ENCODE measurements at places on chromosomes 2 and 18.

- DNase-seq: no peak
Observed at GRCh38 chr2:196187898-196188458, 16.6 kb upstream of the STK17B start.

GRCh38 chr2:239650674-239651073 lies 249.9 kb upstream of the HDAC4 start:
- DNase-seq: no peak

DNA sequence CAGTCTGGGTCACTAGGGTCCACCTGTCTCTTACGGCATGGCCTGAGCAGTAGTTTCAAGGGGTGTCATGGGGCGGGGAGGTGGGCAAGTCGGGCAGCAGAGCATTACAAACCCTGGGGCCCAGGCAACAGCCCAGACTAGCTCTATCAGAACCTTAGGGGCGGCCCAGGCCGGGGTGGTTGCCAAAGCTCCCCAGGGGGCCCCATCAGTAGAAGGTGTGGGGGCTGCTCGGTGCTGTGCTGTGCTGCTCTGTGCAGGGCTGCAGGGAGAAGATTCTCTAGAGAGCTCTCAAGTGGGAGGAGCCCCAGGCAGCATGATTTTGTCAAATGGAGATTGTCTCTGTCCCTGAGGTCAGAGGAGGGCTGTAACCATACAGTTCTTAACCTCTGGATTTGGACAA lies 36.4 kb upstream of the SLC14A1 start:
- DNase-seq: no peak

DNA sequence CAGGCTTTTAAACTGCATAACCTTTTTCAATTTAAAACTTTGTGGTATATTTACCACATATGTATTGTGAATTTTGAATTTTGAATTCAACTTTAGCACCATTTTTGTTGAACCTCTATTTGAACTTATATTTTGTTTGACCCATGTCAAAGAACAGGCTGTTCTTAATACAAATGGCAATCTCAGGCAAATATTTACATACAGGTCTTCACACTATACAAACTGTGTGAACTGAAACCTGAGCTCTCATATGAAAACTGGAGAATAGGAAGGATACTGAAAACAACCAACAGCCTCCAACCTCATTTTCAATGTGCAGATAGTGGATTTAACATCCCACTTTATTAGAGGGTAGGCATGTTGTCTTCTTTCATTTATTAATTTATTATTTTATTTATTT lies 491.8 kb downstream of the KCNJ3 start:
- no peak for DNase-seq

- DNase-seq: no peak
Observed at GRCh38 chr2:85913884-85914881, 25.4 kb upstream of the ST3GAL5 start.
